Amniotic epithelial cell (primary cell): ENCODE measurements at places on chromosomes 1 and 21.

GRCh38 chr1:112245114-112245513, 150.9 kb upstream of the CTTNBP2NL start:
- no peak for DNase-seq

GRCh38 chr1:204418174-204419063, 6.8 kb upstream of the PPP1R15B start:
- DNase-seq, result no peak

GRCh38 chr1:93577536-93578432, 103.9 kb downstream of the BCAR3 start:
- no peak for DNase-seq

DNA sequence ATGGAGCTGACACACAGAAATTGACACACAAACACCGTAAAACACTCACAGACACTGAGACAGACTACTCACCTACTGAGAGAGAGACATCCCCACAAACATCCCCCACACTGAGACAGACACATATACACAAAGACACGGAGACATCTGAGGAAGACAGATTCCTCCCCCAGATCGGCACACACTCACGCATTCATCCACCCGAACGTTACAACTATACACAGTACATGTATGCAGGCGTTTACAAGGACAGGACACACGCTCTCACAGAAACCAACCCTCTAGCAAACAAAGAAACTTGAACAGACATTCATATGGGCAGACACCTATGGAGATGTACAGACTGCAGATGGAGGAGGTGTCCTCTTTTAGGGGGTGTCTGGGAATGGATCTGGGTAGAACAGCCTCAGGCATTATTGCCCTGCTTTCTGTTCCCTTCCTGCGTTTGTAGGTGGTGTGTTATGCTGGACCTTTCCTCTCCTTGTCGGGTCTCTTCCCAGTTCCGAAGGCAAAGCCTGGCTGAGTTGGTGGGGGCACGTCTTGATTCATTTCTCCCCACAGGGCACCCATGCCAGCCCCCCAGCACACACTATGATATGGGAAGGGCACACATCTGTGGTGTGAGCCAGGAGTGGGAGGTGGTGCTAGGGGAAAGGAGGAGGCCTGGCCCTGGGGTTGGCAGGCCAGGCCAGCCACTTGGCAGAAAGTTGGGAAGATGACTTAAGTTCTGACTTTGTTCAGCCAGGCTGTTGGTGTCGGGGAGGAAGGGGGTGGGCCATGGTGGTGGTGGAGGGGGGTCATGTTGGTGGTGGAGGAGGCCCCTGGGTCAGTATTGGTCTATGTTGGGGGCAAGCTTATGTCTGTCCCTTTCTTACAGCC, 1.5 kb downstream of the KIRREL1 start:
- peak; percentile 48 for DNase-seq

DNA sequence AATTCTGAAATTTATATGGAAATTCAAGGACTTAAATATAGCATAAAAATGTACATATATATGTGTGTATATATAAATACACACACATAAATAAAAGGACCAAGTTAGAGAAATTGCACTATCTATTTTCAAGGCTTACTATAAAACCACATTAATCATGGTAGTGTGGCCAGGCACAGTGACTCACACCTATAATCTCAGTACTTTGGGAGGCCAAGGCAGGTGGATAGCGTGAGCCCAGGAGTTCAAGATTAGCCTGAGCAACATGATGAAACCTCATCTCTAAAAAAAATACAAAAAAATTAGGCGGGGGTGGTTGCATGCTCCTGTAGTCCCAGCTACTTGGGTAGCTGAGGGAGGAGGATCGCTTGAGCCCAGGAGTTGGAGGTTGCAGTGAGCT, 171.4 kb upstream of the GORAB start:
- peak; percentile 8 for DNase-seq
